ENCODE measurements at places on chromosomes 4 and X.

DNA sequence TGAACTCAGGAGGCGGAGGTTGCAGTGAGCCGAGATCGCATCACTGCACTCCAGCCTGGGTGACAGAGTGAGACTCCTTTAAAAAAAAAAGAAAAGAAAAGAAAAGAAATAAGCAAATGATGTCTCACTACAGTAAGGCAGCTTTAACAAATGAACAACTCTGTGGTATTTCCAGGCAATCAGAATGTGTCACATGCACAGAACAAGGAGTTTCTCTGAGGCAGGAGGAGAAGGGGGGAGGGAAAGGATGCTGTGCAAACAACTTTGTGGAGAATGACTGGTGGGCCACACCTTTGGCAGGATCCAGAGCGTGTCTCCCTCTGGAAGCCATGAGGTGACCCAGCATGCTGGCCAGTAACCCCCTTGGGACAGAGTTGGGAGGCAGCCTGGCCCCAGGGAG is 57.6 kb downstream of the RAI2 start:
- DNase-seq, result no peak

GRCh38 chrX:46913667-46914066 is 1.4 kb downstream of the JADE3 start:
- no peak for DNase-seq

DNA sequence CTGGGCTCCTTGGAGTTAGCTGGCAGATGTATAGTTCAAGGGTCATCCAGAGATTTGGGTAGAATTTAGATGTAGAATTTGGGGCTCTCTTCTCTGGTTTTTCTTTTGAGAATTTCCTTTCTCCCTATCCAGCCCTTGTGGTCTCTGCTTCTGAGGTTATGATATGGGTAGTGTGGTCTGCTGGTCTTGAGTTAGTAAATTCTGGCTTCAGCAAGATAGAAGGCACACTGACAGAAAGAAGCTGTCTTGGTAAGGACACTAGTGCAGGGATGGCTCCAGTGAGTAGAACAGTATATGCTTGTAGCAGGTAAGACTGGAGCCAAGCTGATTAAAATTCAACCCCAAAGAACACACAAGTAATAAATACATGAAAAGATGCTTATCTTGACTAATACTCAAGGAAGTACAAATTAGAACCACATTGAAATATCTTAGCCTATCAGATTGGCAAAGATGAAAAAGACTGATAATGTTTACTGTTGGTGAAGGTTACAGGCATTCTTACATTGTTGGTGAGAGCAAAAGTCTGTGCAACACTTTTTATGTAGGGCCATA is 2.1 kb upstream of the IL9R start:
- DNase-seq, result no peak

GRCh38 chr4:128299848-128300247 is 12.2 kb upstream of the PGRMC2 start:
- DNase-seq, result no peak

DNA sequence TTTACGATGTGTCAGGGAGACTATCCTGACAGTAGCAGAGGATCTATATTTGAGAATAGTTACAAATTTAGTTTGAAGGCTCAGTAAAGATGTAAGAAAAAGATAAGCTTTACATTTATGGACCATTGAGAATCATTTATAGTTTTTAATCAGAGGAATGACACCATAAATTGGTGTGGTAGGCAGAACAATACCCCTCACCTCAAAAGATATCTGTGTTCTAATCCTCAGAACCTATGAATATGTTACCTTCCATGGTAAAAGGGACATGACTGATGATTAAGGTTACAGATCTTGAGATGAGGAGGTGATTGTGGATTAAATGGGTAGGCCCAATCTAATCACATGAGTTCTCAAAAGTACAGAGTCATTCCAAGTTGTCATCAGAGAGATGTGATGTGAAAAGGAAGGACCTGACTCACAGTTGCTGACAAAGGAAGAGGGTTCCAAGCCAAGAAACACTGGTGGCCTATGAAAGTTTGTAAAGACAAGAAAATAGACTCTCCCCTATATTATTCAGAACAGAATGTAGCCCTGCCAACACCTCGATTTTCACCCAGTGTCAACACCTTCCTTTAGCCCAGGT is 27.0 kb downstream of the EREG start:
- no peak for DNase-seq

DNA sequence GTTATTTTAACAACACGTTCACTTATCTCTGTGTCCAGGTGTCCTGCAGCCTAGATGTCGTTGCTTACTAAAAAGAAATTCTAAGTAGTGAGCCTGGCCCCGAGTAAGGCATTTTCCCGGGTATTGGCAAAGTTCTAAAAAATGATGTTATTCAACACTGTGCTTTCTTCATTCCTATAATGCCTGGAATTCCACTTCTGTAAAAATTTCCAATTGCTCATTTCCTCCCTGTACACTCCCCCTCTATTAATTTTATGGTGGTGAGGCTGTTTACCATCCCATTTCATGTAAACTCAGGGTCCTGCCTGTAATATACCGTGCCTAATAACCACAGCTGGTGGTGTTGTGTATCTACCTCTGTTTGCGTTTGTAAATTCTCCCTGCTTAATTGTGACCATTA is 14.2 kb downstream of the BST1 start:
- no peak for DNase-seq

DNA sequence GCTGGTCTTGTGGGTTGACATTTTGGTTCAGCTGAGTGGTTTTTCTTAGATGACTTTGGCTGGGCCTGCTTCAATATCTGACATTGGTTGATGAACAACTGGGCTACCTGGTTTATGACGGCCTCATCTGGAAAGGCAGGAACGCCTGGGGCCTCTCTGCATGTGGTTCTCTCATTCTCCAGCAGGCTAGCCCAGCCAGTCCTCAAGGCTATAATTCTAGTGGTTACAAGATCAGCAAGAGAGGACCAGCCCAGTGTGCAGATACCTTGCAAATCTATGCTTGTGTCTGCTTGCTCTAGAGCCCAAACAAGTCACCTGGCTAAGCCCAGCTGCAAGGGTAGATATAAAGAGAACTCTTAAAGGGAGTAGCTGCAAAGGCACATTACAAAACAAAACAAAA is 214.2 kb upstream of the PUDP start:
- no peak for DNase-seq

- no peak for DNase-seq
Measured at GRCh38 chr4:3835527-3836405, 69.6 kb downstream of the ADRA2C start.

GRCh38 chr4:1239950-1240307 is 9.0 kb downstream of the CTBP1 start:
- DNase-seq, result no peak

GRCh38 chr4:169241464-169241863 is 29.3 kb downstream of the SH3RF1 start:
- DNase-seq, result no peak

- DNase-seq, result no peak
Measured at GRCh38 chr4:152023674-152024073, 262.9 kb upstream of the GATB start.

DNA sequence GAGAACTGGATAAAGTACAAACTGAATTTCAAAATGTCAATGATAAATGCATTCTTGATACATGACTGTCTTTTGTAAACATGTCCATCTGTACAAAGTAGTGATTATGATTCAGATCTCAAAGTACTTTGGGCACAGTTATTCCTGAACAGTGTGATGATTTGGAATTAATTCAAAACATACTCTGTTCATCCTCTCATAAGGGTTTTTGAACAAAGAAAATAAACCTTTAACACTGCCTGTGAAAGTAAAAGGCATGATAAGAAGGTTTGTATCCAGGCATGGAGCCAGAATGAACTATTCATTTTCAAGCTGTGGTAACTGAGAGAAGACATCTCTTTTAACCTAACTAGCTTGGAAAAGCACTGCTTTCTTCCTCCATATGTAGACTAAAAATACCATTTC is 883 bp upstream of the KLHL4 start:
- DNase-seq, result no peak

DNA sequence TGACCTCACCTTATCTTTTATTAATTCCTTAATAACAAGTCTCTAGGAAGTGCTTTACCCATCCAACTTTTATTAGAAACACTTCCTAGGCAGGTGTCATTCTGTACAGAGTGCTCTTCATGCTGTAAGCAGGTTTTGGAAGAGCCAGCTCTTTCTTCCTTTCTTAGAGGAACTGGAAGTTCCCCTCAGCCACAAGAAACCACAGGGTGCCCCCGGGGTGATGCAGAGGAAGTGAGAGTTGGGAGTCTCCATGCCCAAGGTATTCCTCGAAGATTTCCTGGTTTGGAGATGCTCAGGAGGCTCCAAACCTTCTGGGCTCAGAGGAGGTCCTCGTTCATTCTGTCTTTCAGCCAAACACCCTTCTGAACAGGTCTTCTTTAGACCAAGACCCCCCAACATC is 83.8 kb downstream of the EGF start:
- no peak for DNase-seq

DNA sequence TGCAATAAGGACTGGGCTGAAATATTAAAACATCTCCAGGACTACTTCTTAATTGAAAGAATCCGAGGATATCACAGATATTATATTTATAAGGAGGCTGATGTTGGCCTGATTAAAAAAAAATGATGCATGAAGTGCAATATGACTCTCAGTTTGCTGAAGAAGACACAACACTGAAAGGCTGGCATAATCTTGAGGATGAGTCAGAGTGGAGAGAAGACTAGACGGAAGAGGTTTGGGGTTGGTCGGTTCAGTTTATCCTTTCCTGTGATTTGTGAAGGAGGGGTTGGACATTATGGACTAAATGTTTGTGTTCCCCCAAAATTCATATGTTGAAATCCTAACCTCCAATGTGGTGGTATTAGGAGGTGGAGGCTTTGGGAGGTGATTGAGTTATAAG is 170.3 kb downstream of the CORIN start:
- no peak for DNase-seq

DNA sequence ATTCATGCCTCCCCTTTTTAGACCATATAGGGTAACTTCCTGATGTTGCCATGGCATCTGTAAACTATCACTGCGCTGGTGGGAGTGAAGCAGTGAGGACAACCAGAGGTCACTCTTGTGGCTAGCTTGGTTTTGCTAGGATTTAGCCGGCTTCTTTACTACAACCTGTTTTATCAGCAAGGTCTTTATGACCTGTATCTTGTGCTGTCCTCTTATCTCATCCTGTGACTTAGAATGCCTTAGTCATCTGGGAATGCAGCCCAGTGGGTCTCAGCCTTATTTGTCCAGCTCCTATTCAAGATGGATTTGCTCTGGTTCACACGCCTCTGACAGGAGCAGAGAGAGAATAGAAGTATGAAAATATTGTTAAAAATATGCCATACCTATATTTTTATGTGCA is 355.7 kb downstream of the ADGRL3 start:
- DNase-seq, result no peak

DNA sequence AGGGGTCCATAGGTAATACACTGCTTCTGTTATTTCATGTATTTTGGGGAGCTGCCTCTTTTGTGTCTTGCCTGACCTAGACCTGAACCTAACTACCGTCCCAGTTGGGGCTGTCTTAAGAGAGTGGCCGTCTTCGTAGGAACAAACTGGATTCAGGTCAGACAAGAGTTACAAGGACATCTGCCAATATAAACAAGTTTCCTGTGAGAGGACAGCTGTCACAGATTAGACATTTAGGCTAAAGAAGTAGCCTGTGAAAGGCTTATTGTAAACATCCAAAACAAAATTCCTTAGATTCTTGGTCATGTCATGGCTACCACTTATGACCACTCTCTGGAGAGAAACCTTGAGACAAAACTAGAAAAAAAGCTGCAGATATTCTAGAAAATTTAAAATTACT is 797.6 kb upstream of the AADAT start:
- no peak for DNase-seq

DNA sequence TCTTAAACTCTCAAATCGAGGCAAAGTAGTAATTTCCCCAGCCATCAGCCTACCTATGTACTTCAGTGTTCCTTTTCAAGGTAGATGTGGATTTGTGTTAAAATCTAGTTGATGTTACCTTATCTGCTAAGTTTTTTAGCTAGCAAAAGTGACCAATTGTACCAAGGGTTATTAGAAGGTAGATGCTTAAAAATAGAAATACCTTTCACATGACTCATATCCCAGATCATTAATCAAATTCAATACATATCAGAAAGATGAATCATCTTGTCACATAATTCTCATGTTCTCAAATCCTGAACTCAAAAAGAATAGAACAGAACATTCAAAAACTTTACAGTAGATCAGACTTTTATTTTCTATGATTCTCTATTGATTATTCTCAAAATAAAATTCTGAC is 3.5 kb downstream of the ENAM start:
- DNase-seq, result no peak

DNA sequence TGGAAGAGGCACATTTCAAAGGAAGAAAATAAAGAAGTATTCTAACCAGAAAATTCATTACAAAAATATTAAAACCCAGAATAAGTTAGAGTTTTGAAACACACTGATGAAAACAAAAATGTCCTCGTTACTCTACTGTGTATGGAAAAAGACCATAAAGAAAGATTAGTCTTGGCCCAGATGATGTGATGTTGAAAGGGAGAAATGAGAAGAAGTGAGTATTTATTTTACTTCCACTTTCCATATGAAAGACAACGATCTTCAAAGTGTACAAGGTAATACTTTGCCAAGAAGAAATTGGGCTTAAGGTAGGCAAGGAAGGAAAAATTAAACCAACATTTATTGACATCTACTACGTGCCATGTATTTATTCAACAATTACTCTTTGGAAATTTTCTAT is 48.6 kb upstream of the EMCN start:
- DNase-seq, result no peak

DNA sequence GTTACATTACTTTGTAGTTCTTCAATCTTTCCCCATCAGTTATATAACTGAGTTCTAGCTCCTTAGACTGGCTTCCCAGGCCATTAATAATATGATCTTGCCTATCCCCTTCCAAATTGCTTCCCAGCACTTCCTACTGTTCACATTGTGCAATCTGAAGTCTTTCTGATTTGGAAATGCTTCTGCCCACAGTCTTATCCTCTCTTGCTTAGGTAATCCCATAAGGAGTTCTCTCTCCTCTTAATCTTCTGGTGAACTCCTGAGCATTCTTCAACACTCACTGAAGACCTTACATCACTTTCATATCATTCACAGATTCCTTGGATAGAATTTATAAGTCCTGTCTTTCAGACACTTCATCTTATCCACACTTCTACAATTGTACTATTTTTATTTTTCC is 132.7 kb upstream of the TTC29 start:
- no peak for DNase-seq

DNA sequence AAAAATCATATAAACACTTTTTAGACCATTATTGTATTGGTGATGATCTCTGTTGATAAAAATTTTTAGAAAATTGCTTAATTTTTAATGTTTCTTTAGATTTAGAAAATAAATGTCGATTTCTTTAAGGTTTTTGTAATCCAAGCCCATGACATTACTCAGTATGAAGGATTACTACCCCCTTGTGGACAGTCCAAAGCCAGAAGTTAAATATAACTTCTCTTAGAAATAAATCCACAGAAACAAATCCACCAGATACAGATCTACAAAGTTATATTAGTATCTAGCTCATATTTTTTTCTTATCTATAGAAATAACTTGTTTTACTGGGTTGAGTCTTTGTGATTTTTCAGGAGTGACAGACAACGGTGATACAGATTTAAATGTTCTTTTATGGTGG is 18.9 kb downstream of the TIFA start:
- no peak for DNase-seq

DNA sequence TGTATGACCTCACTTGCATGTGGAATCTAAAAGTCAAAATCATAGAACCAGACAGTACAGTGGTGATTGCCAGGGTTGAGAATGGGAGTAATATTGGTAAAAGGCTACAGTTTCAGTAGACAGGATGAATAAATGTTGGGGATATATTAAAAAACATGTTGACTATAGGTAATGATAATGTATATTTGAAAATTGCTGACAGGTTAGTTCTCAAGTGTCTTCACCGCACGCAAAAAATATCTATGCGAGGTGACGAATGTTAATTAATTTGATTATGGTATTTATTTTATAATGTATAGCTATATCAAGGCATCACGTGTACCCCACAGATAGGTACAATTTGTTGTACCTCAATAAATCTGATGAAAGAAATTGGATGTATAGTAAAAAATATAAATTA is 909.6 kb upstream of the NDST4 start:
- DNase-seq, result no peak

Data from GM13977 (cell line).